ENCODE measurements at places on chromosomes 16 and 17. TPM values are rescaled to one million over a fixed set of nuclear protein-coding genes. Genes with fewer than 3 reads are reported as not detected.

Gene KRT27
- total RNA-seq: not detected

Gene STAT5B
- 20.5 TPM for total RNA-seq

Gene SRR
- 15.8 TPM for total RNA-seq

Gene KRTAP4-5
- total RNA-seq: not detected

Gene MTSS2
- 25.8 TPM for total RNA-seq

Gene TIGD7
- total RNA-seq: 2.8 TPM

DNA sequence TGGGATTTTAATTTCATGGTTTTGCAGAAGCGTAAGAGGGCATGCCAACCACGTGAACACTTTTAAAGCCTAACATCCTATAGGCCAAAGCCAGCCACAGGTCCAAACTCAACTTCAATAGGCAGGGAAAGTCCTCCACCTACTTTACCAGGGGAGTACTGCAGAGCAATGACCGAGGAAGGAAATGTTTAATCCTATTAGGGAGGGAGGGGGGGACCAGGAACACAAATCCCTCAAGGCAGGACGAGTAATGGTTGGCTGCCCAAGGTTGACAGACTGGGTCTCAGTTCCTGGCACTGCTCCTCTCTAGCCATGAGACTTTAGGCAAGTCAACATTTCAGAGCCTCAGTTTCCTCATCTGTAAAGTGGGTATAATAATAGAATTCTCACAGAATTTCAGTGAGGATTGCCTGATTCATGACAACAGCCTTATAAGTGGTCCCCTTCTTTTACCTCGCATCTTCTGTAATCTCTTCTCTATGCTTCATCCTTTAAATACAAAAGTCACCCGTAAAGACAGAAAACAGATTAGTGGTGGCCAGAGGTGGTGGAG is 315.8 kb downstream of the HAPSTR1 start:
- DNase-seq: no peak

DNA sequence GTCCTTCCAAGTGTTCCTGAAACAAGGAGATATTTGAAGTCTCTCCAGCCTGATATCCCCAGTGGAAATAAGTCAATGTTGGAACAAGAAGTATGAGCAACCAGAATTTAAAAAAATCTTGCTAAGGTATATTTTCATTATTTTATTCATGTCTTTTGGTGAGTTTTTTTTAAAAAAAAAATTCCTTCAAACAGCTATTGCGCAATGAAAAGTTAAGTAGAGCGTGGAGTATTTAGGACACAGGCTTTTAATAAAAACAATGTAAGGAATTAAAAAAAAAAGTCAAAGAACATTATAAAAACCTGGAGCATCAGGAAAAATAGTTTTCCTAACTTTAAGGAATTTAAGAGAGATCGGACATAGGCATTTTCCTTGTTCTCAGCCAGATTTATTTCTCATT is 940.4 kb downstream of the KCNJ2 start:
- DNase-seq: no peak

DNA sequence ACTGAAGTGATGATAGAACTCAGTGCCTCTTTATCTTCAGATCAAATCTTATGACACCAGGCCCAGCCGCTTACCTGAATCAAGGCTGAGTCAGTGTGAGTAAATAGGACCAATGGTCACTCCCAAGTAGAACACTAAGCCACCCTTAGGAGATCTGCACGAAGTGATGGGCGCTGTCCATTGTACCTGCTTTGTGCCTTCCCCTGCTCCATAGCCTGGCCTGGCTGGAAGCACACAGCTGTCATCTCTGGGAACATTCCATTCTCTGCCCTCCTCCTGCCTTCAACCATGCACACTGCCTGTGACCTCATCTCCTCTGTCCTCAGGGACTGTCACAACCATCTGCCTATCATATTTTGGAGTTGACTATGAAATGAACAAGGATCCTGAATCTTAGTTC is 279.5 kb upstream of the ASIC2 start:
- peak; percentile 13 for DNase-seq

DNA sequence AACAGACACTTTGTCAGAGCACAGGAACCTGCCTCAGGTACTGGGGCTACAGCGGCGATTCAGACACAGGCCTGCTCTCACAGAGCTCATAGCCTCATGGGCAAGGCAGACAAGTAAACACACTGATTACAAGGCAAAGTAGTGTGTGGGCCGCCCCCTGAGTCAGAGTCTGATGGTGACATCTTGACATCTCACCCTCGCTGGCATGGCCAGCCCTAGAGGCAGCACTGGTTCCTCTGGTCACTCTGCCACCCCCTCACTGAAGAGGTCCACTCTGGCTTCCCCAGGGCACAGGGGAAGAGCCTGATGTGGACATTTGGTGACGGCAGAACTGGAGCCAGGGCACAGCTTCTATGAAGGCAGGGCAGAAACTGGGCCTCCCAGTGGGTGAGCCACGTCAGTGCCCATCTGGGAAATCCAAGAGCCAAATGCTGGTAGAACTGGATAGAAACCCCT is 32.9 kb upstream of the TOB1 start:
- DNase-seq: no peak
